ENCODE measurements at places on chromosomes 1 and 21. TPM values are rescaled to one million over a fixed set of nuclear protein-coding genes. Genes with fewer than 3 reads are reported as not detected.
A peak's percentile ranks its signal among the peaks of the same experiment; 100 is the strongest.

DNA sequence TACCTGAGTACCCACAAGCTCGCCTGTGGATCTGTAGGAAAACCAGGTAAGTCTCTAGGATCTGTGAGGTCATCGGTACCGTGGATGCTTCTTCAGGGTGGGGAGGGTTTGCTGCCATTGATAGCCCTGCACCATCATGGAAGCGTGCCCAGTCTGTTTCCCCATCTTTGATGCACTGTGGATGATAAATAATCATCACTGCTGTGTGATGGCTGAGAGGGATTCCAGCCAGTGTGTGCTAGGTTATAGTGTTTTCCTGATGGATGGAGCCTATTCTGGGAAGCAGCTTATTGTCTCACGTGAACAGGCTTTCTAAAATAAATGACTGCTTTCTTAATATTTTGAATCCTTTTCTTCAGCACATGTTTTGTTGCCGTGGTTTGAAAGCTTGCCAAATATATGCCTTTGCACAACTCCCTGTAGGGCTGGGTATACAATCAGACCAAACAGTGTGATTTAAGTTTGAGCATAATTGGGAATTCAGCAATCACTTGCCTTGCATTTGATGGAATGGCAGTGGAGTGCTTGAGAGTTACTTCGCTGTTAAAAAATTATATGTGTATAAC, 113.8 kb downstream of the CAMTA1 start:
- DNase-seq, result no peak
- no peak overlapping the region for H3K27ac ChIP-seq
- H3K27me3 ChIP-seq, result no peaks in the 10 kb centered on the region
- H3K36me3 ChIP-seq, result no peaks in the 10 kb centered on the region

DNA sequence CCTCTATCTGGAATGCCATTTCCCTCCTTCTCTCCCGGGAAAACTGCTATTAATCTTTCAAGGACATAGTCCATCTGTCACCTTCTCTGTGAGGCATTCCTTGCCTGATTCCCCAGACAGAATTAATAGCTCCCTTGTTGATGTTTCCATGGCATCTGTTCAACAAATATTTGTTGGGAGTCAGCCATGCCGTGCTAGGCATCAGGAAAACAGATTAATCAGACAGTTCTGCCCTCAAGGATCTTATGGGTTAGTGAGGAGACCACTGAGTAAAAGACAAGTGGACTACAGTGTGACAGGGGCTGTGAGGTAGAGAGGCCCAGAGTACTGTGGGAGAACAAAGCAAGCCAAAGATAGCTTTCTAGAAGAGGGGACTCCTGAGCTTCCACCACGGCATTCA, 11.4 kb upstream of the MAGOH start:
- H3K4me3 ChIP-seq, result no peak overlapping the region
- H3K4me1 ChIP-seq, result no peaks in the 10 kb centered on the region
- no peak overlapping the region for H3K27ac ChIP-seq
- no peak for DNase-seq

- H3K27me3 ChIP-seq, result no peaks in the 10 kb centered on the region
- peak within 1 kb of the TSS; percentile 93 for H3K4me3 ChIP-seq
- peaks cover 17% of the 10 kb centered on the region for H3K4me1 ChIP-seq
Observed at GRCh38 chr1:154557939-154558719, at the start of gene UBE2Q1. Gene UBE2Q1 (minus strand): TSS chr1:154558662. CDS start chr1:154558553, 109 bp downstream.

DNA sequence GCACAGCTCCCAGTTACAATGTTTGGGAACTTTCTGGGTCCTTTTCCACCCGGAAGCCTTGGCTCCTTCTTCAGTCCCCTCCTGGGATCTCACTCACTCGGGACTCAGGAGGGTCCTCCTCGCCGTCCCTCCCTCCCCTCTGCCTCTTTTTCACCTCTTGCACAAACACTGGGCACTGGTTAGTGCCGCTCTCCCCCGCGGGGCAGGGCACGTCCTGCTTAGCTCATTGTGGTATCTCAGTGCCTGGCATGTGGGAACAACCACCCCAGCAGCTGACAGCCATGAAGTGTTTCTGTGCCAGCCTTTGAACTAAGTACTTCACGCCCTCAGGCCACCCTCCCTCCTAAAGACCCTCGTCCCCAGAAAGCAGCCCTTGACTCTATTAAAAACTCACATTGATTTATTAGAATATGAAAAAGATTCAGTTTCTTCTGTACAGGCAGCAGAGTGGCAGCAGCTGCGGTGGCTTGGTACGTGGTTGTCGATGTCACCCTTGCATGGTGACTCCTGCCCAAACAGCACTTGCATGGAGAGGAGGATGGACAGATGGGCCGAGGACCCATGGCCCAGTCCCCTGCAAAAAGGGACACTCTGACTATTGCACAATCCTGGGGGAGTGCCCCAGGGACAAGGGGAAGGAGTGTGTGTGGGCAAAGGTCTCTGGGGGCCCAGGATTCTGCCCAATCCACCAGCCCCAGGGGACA, 56.3 kb downstream of the SLC9A1 start:
- H3K36me3 ChIP-seq, result no peaks in the 10 kb centered on the region
- no peak for DNase-seq
- no peaks in the 10 kb centered on the region for H3K27me3 ChIP-seq
- peak overlapping the region; percentile 96 for H3K27ac ChIP-seq
- H3K4me1 ChIP-seq, result peaks cover 24% of the 10 kb centered on the region
- no peak overlapping the region for H3K4me3 ChIP-seq

DNA sequence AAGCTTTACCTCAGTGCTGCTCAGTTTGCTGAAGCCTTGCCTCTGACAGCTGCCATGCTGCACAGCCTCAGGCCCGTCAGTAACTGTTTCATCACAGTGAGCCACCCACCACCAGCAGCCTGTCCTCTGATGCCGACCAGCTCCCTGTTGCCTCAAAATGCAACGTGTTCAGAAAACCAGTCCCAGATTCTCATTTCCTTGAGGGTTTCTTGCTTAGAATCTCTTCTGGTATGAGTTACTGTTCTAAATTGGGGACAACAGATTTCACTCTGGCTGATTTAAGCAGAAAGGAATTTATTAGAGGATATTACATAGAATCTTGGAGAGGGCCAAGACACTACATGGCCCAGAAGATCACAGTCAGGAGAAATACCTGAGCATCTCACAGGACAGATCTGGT, 11.0 kb downstream of the UBL4B start:
- no peaks in the 10 kb centered on the region for H3K36me3 ChIP-seq
- no peaks in the 10 kb centered on the region for H3K27me3 ChIP-seq

GRCh38 chr1:162753998-162754585, 36.4 kb upstream of the HSD17B7 start:
- no peaks in the 10 kb centered on the region for H3K36me3 ChIP-seq
- H3K4me3 ChIP-seq, result no peak overlapping the region
- no peaks in the 10 kb centered on the region for H3K27me3 ChIP-seq
- no peak for DNase-seq
- H3K27ac ChIP-seq, result no peak overlapping the region

GRCh38 chr1:56309065-56309464, 270.3 kb downstream of the PLPP3 start:
- DNase-seq, result no peak
- no peak overlapping the region for H3K4me3 ChIP-seq
- H3K36me3 ChIP-seq, result no peaks in the 10 kb centered on the region
- H3K27me3 ChIP-seq, result no peaks in the 10 kb centered on the region
- no peak overlapping the region for H3K27ac ChIP-seq
- H3K4me1 ChIP-seq, result no peaks in the 10 kb centered on the region

DNA sequence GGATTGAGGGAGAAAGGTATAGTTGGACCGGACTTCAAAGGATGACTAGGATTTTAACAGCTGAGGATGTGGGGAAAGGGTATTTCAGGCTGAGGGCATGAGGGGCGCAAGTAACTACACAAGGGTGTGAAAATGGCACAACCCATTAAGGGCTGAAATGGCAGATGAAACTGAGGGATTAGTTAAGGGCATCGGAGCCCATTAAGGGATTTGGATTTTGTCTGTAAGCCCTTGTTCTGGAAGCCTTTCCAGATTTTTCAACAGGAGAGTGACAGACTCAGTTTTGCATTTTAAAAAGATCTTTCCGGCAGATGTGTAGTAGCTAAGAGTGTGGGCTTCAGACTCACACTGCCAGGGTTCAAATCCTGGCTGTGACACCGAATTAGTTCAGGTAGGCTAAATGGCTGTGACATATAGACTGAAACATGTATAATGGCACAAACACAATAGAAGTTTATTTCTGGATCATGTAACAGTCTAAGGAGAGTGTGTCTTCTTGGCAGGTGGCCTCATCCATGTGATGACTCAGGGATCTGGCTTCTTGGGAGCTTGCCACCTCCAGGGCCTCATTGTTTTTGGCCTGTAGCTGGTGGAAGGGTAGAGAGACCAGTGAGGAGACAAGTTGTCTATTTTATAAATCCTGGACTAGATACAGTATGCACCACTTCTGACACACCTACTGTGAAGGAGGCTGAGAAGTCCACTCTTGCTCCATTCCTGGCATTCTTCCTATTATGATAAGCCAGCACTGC, 49.6 kb downstream of the UBE2T start:
- H3K4me1 ChIP-seq, result no peaks in the 10 kb centered on the region
- no peak overlapping the region for H3K4me3 ChIP-seq
- H3K27ac ChIP-seq, result no peak overlapping the region
- no peaks in the 10 kb centered on the region for H3K27me3 ChIP-seq
- H3K36me3 ChIP-seq, result no peaks in the 10 kb centered on the region

LMX1A gene
- total RNA-seq, result not detected

ACBD6 gene
- 50.1 TPM for total RNA-seq

BSND gene
- total RNA-seq, result not detected

UBE2U gene
- total RNA-seq, result not detected

RER1 gene
- total RNA-seq, result 75.1 TPM

TNFRSF1B gene
- 25.0 TPM for total RNA-seq

TNFRSF4 gene
- 1.6 TPM for total RNA-seq
